ENCODE measurements at places on chromosomes 12 and 14. TPM values are rescaled to one million over a fixed set of nuclear protein-coding genes. Genes with fewer than 3 reads are reported as not detected.

Gene LHX5
- not detected for total RNA-seq

Gene DTX3
- 3.3 TPM for total RNA-seq

Gene ADCY4
- total RNA-seq: 37.2 TPM

Gene CISTR
- total RNA-seq: not detected

Data from endothelial cell of coronary artery (primary cell).